ENCODE measurements at places on chromosomes 3 and 15.

- no peak for DNase-seq
These were observed 23.6 kb downstream of the HEG1 start for GRCh38 chr3:125032100-125032643.

DNA sequence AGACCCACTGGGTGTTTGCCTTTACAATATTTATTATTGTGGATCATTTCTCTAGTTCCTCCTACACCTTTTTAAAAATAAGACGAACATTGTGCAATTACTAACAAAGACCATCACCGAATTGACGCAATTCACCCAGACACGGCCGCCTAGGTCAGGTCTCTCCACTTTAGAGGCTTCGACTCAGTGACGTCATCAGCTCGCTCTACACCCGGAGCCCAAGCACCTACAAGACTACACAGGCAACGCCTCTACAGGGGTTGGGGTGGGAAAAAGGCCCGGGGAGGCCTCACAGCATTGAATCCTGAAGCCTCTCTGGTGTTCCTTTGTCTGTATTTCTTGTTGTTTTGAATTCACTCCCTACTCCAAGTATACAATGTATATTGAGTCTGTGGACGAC, 16.6 kb downstream of the ZIC4 start:
- DNase-seq = no peak

DNA sequence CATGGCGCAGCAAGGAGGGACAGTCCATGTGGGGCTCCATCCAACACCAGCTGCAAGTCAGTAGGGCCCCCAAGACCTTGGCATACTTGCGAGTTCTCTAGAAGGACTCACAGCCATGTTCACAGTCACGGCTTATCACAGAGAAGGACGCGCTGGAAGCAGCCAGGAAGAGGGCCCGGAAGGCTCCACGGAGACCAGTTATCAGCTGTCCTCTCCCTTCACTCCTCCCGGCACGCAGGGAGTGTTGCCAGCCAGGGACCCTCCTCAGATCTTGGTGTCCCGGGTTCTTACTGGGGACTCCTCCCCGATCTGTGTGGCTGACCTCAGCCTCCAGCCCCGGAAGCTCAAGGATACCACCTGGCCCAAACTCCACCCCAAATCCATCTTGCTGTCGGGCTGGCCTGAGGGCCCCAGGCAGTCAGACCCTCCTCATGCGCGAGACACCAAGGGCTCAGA, 68.0 kb downstream of the SLTM start:
- no peak for DNase-seq

DNA sequence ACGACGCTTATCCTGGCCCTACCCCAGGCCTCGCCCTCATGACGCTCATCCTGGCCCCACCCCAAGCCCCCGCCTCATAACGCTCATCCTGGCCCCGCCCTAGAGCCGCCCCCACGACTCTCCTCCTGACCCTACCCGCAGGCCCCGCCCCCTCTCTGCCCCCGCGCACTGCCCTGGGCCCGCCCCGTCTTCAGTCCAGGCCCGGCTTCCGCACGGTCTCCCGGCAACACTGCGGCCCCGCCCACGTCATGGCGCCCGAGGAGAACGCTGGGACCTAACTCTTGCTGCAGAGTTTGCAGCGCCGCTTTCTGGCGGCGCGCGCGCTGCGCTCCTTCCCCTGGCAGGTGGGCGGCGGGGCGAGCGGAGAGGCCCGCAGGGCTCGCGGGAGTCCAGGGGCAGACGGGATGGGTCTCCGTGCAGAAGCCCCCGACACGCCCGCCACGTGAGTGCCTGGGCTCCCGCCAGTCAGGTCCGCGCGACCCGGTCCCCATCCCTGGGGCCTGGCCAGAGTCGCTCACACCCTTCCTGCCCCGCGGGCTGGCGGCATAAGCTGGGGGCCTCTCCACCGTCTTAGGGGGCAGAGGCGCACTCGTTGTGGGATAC, 52.5 kb upstream of the ROPN1B start:
- no peak for DNase-seq

GRCh38 chr3:79765911-79766310, 1.9 kb downstream of the ROBO1 start:
- DNase-seq = no peak

GRCh38 chr15:60804986-60805949, 326.3 kb upstream of the ICE2 start:
- DNase-seq = no peak

DNA sequence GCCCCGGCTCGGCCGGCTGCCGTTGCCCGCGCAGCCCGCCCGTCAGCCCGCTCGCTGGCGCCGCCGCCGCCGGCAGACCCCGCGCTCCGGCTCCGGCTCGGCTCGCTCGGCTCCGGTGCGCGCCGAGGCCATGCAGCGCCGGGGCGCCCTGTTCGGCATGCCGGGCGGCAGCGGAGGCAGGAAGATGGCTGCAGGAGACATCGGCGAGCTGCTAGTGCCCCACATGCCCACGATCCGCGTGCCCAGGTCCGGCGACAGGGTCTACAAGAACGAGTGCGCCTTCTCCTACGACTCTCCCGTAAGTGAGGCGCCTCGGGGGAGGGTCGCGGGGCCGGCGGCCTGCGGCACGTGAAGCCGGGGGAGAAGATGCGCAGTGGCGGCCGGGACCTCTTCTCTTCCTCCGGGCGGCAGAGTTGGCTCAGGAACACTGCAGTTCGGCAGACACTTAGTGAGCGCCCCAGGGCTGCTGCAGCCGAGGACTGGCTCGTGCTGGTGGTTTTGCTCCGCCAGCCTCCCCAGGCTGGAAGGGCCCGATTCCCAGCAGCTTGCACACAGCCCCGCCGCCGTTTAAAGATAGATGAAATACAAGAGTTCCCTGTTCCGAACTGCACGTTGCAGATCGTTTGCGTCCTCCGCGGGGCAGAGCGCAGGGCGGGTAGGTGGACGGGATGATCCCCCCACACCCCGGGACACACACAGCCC, 407 bp downstream of the USP13 start:
- DNase-seq = peak; percentile 66

Data from activated CD4-positive, alpha-beta T cell treated with anti-CD3 and anti-CD28 coated beads, Interleukin-2, amount 50 U/mL, for 16 hours (primary cell).